Prostate gland (tissue), 2 donors: ENCODE measurements at places on chromosomes 2 and 18.

- no peak for DNase-seq
These were observed 145.1 kb upstream of the ITGB6 start for GRCh38 chr2:160345071-160345764.

DNA sequence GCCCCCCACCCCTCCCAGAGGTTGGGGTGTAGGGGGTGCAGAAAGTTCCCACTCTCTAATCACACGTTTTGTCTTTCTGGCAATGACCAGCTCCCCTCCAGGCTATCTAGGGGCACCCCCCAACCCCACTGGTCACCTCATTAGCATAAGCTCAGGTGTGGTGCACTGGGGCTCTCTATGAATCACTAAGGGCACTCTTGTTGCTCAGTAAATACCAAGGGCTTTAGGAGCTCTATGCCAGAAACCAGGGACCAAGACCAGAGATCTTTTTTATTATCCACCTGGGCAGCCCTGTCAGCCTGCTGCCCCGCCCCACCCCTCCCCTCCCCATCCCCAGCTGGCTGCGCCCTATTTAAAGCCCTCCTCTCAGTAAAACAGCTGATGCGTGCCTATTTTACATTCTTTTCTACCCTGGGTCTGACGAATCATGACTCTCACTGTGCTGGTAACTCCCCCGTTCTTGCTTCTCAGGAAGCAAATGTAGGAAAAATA, 24.3 kb downstream of the NCK2 start:
- DNase-seq: no peak

- no peak for DNase-seq
These were observed 72.6 kb downstream of the NRP2 start for GRCh38 chr2:205754924-205755321.

GRCh38 chr2:148517296-148517695, 127.3 kb upstream of the EPC2 start:
- no peak for DNase-seq

- no peak for DNase-seq
These were observed 14.8 kb upstream of the ACTR3 start for GRCh38 chr2:113875135-113875534.
